COR-L47 (cell line): ENCODE measurements at places on chromosomes 5 and 9.

DNA sequence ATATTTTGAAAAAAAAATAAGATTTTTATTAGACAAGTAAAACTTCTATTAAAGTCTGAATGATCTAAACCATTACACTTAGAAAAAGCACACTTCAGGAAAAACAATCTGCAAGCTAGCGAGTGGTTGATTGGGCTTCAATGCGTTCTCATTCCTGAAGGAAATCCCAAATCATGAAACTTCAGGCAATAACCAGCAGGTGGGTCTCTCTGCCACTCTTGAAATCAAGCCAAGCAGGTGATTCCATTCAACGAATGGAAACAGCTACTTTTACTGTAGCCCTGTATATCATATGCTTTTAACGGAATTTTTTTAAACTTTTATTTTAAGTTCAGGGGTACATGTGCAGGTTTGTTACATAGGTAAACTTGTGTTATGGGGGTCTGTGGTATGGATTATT, 234.5 kb upstream of the TRPM3 start:
- peak; percentile 58 for DNase-seq

- peak; percentile 11 for DNase-seq
Measured at GRCh38 chr9:128863647-128864046, 18.1 kb downstream of the KYAT1 start.

GRCh38 chr5:88108490-88109279, 160.0 kb downstream of the TMEM161B start:
- DNase-seq, result no peak

- no peak for DNase-seq
Measured at GRCh38 chr9:129732100-129732499, 20.7 kb downstream of the PTGES start.

- DNase-seq, result no peak
Measured at GRCh38 chr5:56751572-56752313, 63.6 kb upstream of the MAP3K1 start.

DNA sequence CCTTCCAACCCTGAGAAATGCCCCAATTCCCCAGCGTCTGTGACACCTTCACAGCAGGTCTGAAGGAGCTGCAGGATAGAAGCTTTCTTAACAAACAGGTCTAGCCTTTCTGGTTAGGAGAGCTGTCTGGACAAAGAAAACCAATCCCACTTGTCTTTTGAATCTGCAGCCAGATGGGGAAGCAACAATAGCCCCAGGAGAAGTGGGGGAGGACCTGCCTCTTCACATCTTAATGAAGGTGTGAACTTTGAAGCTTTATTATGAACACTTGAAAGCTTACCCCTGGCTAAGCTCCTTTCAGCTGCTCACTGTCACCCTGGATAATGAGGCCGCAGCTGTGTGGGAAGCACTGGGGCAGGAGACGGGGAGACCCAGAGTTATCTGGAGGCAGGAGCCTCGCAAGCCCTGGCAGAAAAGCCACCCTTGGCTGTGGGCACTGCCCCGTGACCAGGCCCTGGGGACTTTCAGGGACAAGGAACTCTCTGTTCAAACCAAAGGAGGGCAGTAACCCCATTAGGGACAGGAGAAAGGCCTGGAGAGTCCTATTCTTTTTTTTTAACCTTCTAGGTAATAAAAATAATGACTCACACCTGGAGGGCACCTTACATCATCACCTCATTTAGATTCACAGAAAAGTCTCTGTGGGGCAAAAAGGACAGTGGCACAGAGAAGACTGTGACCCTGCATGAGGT, 151.8 kb upstream of the RAD23B start:
- no peak for DNase-seq

GRCh38 chr9:4741365-4742089, 525 bp upstream of the AK3 start:
- DNase-seq, result no peak

DNA sequence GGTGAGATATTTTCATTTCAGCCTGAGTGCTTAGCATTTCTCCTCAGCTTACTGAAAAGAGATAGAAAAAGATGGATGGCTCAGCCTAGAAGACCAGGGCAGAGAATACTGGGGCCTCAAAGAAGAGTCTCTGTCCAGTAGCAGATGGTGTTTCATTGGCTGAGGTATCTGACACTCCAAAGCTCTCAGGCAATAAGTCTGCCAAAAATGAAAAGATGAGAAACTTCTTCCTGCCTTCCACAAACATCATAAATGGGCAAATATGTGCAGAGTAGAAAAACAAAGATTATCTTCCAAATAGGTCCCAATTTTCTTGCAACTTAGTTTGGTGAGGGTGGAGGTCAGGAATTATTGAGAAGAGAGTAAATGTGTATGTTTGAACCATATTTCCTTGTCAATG, 87.4 kb upstream of the ICE1 start:
- DNase-seq, result no peak

DNA sequence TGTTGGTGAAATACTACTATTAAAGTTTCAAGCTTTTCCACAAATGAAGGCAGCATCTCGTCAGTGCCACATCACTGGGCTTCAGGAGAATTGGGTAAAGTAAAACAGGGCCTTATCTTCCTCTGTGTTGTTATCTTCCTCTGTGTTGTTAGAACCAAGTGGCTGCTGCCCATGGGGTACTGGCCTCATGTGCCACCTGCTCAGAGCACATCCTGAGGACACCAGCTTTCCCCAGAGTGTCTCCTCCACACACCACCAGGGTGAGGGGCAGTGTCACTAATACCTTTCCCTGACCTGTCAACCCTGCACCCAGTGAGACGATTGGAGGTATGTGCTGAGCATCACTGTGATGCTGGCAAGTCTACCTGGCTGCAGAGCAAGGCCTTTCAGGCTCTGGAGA, 499.9 kb downstream of the SEMA5A start:
- no peak for DNase-seq

DNA sequence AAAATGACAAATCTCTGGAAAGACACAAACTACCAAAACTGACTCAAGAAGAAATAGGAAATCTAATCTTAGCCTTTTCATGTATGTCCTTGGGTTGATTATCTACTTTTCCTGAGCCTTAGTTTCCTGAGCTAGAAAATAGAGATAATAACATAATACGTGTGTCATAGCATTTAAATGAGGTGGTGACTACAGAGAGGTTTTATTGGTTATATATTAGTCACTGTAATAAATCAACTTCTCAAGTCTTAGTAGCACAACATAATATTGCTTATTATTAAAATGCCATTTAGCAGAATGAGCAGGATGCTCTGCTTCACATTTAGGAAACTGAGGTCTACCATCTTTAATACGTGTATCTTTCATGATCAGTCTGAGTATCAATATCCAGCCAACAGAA, 7.1 kb upstream of the PJA2 start:
- no peak for DNase-seq

GRCh38 chr5:151618907-151619306, 27.8 kb upstream of the FAT2 start:
- DNase-seq, result no peak

- no peak for DNase-seq
Measured at GRCh38 chr9:99833735-99834134, 12.1 kb downstream of the NR4A3 start.
